ENCODE measurements at places on chromosomes 6 and 20. TPM values are rescaled to one million over a fixed set of nuclear protein-coding genes. Genes with fewer than 3 reads are reported as not detected.
A peak's percentile ranks its signal among the peaks of the same experiment; 100 is the strongest.

DNA sequence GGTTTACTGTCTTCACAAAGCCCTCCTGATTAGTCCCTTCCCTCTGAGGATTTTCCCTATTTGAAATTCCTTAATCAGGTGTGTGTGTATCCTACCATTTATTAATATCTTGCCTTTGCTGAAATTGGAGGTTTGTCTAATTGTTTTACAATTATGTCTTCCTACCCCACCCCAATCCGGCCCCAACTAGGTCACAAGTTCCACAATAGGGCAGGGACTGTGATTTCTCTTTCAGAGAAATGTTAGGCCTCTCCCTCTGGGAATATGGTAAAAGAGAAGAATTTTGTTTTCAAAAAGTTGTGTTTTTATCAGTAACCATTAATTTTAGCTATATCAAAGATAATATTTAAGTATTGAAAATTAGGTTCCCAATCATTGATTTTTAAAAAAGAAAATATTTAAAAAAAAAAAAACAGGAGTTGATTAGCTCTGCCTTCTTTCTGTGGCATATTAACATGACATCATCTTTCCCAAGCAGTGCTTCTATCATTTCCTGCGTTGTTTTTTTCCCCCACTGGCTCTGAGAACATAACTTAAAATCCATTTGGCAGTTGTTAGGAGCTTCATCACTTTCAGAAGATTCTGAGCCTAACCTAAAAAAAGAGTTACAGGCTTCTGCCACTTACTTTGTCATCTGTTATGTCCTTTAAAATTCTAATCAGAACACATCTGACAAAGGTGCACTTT is 36.1 kb downstream of the BLOC1S5 start:
- no peak for DNase-seq

DNA sequence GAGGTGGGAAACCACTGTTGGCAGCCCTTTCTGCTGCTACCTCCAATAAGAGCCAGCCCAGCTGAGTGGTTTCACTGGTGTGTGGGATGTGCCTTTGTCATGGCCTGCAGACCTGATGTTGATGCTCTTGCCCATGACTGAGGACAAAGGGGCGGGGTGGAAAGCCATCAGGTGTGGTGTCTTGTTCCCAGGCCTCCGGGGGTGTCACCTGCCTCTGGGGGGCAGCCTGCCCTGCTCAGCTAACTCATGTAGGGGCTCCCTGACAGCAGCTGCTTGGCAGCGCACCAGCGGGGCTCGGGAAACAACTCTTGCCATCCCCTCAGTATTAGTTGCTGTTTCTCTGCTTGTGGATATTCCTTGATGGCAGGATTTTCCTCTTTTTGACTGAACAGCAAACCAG is 91.3 kb downstream of the LYRM2 start:
- no peak for DNase-seq

The PLCB4 gene
- 13.3 TPM for total RNA-seq

The TMC2 gene
- total RNA-seq, result not detected

GRCh38 chr20:57224641-57225138 is 41.8 kb downstream of the BMP7 start:
- no peak for DNase-seq

DNA sequence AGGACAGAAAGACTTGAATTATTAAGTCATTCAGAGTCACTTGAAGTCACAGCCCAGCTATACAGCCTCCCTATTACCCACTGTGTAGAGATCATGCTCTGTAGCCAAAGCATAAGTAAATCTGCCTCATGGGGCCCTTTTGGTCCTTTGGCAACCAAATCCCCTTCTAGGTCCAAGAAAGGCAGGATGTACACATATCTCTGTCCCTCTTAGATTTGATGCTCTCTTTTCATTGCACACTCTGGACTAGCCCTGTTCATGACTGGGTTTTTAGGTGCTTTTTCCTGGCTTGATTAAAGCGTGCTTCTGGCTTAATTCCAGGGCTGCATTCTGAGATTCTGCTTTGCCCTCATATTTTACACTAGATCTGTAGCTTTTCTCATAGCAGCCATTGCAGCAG is 296.8 kb downstream of the TENT5A start:
- no peak for DNase-seq

The GNAS-AS1 gene
- 1.1 TPM for total RNA-seq

The RGS17 gene
- 2.2 TPM for total RNA-seq

DNA sequence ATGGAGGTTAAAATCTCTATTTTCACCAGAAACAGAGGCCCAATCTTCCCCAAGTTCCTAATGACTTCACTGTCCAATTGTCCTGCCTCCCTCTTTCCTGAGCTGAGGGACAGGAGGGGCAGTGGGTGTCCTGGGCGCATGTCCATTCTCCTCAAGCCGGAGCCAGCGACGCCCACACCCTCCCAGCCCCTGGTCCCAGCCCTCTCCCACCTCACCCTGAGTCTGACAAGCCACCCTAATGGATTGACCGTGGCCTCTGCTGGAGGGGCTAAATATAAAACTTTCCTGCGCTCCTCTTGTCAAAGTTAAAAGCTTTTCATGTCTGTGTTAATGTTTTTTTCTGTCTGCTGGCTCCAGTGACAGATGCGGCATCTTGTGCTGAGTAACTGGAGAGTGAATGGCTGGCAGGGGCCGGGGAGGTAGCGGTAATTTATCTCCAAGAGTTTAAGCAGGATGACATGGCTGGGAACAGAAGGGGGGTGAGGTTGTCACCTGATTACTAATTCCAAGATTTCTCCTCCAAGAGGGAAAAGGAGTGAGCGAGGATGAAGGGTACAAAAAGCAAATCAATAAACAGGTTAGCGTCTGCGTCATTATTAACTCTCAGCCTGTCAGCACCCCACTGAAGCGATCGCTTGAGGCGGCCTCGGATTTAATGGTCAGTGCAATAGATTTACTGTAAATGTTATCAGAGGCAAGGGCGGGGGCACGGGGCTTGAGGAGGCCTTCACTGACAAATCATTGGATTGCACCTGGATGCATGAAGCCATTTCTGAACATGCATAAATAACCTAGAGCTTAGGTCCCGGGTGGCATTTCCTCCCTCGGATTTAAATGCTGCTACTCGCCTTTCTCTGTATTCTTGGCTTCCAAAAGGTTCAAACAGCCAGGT is 118.1 kb upstream of the MAFB start:
- no peak for DNase-seq

- DNase-seq, result no peak
Measured at GRCh38 chr20:36399147-36399968, 93.2 kb downstream of the DLGAP4 start.

DNA sequence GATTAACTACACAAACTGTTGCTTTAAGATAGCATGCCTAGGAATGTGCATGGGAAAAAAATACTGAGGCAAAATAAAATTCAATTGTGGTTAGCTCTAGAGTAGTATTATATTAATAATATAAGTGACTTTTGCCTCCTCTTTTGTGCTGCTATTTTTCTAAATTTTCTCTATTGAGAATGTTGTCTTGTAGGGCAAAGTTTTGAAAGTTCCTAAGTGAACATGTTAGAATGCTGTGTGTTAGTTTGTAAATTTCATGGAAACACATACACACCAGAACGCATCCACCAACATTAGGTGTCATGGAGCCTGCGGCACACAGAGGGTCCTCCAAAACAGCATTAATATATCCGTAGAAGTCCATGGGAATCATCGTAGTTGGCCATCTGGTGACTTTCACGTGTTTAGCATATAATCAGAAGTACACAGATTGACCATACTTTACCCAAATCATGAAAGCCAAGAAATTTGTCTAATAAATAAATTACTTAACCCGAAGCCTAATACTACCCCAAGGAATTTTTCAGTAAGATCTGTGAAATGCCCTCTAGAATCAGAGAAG is 25.6 kb downstream of the ARHGAP18 start:
- no peak for DNase-seq

- DNase-seq, result peak; percentile 1
Measured at GRCh38 chr20:48794816-48795457, 32.9 kb downstream of the PREX1 start.

The LRFN2 gene
- not detected for total RNA-seq

DNA sequence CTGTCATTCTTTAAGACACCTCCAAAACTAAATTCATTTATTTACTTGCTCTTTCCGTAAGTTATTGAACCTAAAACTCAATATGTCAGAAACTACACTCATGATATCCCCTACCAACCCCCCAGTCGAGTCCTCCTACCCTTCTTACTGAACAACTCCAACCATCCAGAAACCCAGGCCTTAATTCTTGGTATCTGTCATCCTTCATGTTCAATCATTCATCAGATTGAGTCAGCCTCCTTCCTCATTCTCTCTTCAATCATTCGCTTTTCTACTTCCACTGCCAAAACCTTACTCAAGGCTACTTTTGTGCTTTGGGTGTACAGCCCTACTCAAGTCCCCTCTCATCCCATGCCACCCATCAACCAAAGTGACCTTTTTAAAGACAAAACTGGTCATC is 95.7 kb downstream of the SMLR1 start:
- no peak for DNase-seq

The RANBP9 gene
- 71.8 TPM for total RNA-seq

DNA sequence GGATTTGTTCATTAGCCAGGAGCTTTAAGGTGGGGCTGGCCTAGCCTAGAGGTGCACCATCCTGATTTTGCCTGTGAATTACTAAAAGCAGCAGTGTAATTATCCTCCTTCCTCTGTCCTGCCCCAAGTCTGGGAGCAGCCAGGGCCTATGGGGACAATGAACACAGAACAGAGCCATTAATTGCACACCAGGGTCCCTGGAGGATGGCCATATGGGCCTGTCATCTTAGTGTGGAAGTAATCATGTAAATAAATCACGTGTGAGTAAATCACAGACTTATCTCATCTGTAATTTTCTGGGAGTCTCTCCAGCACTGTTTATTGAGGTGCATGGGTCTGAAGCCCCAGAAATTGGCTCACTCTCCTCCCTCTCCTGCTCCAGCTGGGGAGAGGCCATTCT is 176.3 kb downstream of the LRFN2 start:
- DNase-seq, result no peak

GRCh38 chr6:88050140-88050818 is 2.6 kb downstream of the SPACA1 start:
- DNase-seq, result no peak

The PRDM13 gene
- total RNA-seq, result not detected

GRCh38 chr6:132673376-132674094 is 14.6 kb upstream of the TAAR1 start:
- no peak for DNase-seq

The FOXC1 gene
- total RNA-seq, result 125 TPM

The HNF4A gene
- not detected for total RNA-seq

GRCh38 chr6:158620963-158621693 is 23.4 kb downstream of the DYNLT1 start:
- no peak for DNase-seq

The STMN3 gene
- 15.0 TPM for total RNA-seq

The PAX1 gene
- total RNA-seq, result not detected

- no peak for DNase-seq
Measured at GRCh38 chr20:53716395-53716794, 122.8 kb upstream of the ZNF217 start.

The MYB gene
- 0.13 TPM for total RNA-seq

DNA sequence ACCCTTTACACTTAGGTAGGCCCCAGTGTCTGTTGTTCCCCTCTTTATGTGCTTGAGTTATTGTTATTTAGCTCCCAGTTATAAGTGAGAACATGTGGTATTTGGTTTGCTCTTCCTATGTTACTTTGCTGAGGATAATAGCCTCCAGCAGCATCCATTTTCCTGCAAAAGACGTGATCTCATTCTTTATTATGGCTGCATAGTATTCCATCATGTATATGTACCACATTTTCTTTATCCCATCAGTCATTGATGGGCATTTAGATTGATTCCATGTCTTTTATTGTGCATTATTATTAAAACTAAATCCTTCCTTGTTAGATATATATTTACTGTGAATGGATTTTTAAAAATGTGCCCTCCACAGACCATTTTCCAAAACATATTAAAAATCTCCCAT is 1137.3 kb upstream of the ADGRB3 start:
- DNase-seq, result no peak

DNA sequence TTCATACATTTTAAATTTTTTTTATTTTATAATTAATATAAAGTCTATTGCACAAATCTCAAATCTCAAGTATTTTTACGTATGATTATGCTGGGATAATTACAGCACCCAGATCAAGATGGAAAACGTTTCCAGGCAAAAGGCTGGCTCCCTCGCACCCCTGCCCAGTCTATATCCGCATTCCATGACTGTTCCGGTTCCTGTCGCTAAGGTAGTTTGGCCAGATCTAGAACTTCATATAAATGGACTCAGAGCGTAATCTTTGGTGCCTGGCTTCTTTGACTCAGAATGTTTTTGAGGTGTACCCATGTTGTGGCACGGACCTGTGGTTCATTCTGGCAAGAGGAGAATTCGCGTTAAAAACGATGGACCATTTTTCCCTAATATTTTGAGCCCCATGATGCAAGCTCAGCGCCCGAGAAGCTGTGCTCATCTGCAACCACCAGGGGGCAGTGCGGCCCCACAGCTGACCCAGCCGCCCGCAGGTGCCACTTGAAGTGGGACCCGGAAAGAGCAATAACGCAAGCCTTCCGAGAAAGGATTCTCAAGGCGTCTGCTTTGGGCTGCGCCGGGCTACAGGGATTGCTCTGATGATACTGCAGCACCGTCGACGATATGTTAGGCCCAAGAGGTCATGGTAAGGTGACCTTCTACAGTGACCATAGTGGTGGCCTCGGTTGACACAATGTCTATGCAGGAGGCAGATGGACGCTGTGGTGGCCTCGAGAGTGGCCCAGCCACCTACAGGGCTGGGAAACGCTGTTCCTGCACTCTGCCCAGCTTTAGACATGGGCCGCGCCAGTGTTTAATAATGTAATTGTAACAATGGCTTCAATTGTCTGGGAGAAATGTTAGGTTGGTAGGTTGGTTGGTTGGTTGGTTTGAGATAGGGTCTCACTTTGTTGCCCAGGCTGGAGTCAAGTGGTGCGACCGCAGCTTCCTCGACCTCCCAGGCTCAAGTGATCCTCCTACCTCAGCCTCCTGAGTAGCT is 160.1 kb downstream of the ZMYND8 start:
- peak; percentile 33 for DNase-seq

DNA sequence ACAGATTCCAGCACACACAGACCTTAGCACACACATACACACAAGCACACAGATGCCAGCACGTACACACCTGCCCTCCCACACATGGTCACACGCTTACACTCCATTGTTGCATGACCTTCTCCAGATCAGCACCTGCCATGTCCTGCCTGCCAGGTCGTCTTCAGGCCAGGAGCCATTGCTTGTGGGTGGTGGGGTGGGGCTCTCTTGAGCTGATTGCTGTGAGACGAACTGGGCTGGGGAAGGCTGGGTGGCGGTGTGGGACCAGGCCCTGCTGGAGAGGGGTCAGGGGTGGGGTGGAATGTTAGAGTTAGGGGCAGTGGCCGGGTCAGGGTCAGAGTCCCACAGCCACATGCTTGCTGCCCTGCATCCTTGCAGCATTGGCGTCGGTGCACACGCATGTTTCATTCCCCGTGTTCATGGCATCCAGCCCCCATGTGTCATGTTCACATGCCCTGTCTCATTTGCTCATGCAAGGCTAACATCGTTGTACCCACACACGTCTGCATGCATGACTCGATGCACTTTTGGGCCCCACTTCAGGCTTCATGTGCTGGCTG is 6.5 kb upstream of the NPBWR2 start:
- peak; percentile 61 for DNase-seq

The EGFL8 gene
- total RNA-seq, result 14.3 TPM
